ENCODE measurements at places on chromosomes 4 and X.

GRCh38 chrX:1086444-1087409 is 125.7 kb downstream of the CRLF2 start:
- DNase-seq: no peak

DNA sequence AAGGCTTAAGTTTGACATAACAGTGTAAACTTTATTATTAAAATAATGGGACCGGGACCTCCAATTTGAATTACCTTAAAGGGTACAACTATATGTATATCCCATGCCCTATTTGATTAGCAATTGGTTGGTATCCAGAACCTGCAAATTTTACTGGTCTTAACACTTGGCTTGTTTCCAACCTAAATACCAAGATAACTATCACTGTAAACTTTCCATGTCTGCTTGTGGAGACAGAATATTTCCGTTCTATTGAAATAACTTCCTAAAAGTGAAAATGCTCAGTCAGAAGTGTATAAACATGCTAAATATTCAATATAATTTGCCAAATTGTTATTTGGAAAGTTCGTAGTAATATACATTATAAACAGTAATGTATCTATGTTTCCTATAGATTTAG is 154.0 kb downstream of the TMEM47 start:
- DNase-seq: peak; percentile 15

- no peak for DNase-seq
Measured at GRCh38 chr4:101098666-101099400, 248.5 kb downstream of the PPP3CA start.

GRCh38 chr4:81833576-81833975 is 361.9 kb upstream of the RASGEF1B start:
- DNase-seq: no peak

DNA sequence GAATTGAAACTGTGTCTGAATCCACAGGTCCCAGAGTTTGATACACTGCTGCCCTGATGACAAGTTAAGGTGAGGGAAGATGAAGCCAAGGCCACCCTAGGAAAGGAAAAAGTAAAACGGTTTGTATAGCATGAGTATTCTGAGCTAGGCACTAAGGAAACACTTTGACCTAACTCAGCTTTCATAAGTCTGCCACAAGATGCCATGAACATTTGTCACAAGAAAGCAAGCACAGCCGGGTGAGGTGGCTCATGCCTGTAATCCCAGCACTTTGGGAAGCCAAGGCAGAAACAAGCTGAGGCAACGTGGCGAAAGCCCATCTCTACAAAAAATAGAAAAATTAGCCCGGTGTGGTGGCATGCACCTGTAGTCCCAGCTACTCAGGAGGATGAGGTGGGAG is 34.2 kb downstream of the ELOVL6 start:
- DNase-seq: no peak

DNA sequence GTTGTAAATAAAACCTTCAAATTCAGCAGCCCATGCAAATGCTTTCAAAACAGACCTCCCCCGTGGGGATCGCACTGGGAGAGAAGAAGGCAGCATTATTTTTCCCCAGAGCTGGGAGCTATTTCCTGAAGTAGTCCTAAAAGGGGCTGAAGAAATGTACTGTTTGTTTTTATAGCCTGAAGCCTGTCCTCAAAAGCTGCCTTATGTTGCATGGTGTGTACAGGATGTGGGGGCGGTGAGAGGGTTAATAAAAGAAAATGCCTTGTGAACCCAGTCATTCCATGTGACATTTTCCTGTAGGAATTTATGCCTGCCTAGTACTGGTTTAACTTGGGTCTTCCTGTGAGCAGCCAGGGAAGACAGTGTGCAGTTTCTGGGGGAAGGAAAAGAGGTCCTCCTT is 144.1 kb downstream of the SOWAHB start:
- no peak for DNase-seq

- DNase-seq: peak; percentile 11
Measured at GRCh38 chr4:165131247-165131832, 18.7 kb upstream of the TMEM192 start.

DNA sequence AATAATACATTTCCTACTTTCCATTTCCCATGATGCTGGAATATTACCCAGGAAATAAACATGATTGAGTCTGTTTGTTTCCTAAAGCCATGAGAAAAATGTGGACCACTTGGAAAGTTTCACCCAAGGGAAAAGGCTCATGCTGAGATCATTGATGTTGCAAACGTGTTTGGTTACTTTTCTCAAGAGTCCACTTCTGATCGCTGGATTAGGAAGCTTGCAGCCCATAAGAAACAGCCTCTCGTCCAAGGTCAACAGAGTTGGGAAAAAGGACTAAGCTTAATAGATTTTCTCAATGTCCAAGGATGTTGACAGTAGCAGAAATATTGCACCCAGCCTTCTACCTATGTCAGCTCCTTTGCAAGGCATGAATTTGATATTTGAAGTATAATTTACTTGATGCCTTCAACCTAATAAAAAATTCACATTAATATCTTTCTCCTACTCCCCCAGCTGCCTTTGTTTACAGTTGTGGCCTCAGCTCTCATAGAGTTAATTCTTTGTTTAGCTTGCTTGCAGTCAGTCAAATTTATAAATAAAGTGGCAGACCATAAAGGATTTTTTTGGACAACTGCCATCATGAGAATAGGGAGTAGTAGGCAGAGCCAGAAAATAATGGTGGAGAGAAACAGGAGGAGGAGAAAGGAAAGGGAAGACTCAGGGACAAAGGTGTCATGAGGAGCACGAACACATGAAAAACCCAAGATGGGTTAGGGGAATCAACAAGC is 65.6 kb upstream of the BLTP1 start:
- DNase-seq: peak; percentile 97

DNA sequence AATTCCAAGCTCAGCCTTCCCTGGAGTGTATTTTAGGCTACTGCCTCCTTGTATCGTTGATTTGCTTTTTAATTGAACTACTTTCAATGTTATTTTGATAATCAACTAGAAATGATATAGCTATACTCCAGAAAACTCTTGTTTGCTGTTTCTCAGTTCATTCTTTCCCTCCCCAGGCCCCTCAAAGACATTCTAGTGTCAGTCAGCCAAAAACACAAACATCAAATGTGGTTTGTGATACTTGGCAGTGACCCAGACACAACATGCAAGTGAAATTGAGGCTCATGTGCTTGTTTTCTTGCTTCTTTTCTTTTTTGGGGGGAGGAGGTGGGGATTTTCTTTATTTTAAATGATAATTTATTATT is 7.6 kb downstream of the FAT4 start:
- no peak for DNase-seq

- DNase-seq: no peak
Measured at GRCh38 chrX:129653181-129653970, 1.4 kb downstream of the APLN start.

- no peak for DNase-seq
Measured at GRCh38 chr4:70844180-70844579, 4.5 kb upstream of the GRSF1 start.

DNA sequence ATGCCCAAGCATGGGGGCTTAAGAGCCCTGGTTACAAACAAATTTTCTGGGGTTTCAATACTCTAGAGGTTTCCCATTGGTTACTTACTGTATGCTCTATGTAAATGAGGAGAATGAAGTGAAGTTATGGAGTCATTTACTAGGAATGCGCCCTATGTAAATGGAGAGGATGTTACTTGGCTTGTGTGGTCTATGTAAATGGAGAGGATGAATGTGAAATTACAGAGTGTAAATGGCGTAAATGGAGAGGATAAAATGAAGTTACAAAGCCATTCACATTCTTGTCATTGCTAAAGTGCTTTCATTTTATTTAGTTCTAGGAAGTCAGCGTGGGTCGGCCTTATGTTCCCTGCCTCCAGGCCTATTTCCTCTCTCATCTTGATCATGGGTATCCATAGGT is 810.5 kb upstream of the ADGRL3 start:
- no peak for DNase-seq

DNA sequence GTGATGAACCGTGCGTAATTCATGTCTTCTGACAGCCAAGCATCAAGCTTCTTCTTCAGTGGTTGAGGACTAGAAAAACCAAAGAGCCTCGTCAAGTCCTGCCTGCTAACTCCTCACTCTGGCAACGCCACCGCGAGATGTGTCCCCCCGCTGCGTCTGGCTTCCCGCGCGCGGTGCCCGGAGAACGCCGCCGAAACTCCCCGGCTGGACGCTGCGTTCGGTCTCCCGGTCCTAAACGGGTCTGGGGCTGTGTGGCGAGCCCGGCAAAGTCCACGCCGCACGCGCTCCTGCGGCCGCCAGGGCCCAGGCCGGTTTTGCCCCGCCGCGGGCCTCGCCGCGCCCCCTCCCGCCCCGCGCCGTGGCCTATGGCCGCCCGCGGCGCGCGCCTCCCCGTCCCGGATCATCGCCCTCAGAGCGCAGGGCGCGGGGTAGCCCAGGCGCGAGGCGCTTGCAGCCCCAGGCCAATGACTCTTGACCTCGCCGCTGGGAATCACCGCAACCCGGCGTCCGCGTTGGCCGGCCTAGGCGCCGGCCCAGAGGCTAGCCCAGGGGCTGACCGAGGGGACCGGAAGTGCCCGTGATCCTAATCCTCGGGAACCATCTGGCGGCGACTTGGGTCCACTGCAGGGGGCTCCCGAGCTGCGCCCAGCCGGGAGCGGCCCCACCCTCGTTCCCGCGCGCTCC is at the start of gene AADAT:
TSS of gene AADAT (minus strand) at position 289 of the 684 bp plus-strand sequence. CDS start at position 23, 266 bp downstream.
- peak; percentile 66 for DNase-seq

GRCh38 chr4:88820698-88821415 is 123.2 kb upstream of the NAP1L5 start:
- no peak for DNase-seq

DNA sequence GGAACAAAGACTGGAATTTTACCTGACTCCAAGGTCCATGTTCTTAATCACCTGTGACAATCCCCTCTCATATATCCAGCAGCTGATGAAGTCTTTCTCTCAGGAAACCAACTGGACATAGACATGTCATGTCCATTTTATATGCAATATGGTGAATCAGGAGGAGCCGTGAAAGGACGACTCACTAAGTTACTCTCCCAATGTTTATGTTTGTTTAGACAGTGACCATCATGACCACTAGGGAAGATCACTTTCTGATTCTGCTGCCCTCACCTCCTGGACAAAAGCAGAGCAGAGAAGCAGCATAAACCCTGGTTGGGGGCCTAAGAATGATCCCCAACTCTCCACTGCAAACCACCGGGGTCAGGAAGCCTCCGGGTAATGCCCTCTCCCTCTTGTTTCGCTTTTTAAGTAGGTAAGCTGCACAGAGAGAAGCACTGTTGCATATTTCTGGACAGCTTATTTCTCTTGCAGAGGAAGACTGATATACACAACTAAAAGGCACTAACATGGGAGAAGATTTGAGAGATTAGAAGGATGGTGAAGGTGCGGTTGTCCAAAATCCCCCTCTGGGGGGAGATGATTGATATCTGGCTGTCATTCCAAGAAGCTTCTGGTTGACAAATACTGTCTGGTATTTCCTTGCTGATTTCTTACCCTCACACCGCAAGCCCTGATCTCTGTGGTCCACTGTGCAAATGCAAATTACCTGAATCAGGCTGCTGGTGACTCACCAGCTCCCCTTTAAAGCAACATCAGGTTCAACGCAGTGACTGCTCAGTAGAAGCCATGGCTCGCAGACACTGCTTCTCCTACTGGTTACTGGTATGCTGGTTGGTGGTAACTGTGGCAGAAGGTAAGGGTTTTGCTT is at the start of gene ODAPH:
TSS of gene ODAPH (plus strand) at position 773 of the 871 bp plus-strand sequence. CDS start at position 790, 17 bp downstream.
- no peak for DNase-seq

DNA sequence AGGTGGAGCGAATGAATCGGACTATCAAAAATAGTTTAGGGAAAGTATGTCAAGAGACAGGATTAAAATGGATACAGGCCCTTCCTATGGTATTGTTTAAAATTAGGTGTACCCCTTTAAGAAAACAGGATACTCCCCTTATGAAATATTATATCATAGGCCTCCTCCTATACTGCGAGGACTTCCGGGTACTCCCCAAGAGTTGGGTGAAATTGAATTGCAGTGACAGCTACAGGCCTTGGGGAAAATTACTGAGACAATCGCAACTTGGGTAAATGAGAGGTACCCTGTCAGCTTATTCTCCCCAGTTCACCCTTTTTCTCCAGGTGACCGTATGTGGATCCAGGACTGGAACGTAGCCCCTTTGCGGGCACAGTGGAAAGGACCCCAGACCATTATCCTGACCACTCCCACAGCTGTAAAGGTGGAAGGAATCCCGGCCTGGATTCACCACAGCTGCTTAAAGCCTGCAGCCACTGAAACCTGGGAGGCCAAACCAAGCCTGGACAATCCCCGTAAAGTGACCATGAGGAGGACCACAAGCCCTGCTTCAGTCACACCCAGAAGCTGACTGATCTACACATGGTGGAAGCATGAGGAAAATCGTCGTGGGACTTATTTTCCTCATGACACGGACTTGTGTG is 1138.1 kb downstream of the ARAP2 start:
- no peak for DNase-seq

GRCh38 chrX:31355206-31355955 is 283.5 kb upstream of the FTHL17 start:
- DNase-seq: no peak

Measured in LNCaP clone FGC (cell line).